ENCODE measurements at places on chromosomes 3 and 15. TPM values are rescaled to one million over a fixed set of nuclear protein-coding genes. Genes with fewer than 3 reads are reported as not detected.

GRCh38 chr3:125428216-125428830 lies 53.2 kb upstream of the ZNF148 start:
- no peak for DNase-seq

DNA sequence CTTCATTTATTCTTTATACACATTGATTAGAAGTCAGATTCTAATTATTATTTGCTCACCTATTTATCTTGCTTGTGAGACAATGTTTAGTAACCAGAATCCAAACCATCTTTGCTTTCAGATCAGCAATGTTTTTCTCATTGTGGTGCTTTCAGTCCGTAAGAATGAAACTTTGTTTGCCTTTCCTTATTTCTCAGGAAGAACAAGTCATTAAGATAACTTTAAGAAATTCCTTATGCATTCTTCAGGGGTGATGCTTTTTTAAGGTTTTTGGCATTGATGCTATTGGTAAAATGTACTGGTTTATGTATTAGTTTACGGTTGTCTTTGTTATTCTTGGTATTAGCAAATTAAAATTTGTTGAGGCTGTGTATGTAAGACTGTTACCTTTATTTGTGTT lies 120.8 kb upstream of the POU1F1 start:
- DNase-seq: no peak

DNA sequence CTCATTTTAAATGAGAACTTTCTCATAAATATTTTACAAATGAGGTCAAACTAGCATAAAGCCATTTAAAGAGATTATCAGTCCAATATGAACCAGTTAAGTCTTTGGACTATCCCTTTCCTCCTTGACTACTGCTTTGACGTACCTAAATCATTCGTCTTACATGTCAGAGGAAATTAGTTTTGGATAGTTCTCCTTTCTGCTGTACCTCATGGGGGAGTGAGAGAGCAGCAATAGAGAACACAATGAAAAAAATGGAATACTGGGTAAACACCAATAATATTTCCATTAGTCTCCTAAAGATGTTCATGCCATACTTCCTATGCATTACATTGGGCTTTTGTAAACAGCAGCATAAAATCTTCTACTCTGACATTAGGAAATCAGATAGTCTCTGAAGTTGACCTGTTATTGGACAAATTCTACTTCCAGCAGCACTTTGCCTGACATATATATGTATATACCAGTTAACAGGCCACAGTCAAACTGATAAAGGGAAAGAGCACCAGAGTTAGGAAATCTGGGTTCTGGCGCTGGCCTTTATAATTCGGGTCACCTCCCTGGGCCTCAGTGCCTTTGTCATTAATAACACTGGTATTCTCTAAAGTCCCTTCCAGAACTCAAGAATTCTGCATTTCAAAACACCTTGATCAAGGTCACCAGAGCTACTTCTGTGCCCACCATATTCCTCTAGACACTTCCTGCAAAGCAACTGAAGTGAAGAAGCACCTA lies 26.8 kb downstream of the TIMMDC1 start:
- no peak for DNase-seq

TMEM207 gene
- total RNA-seq: not detected

NR2E3 gene
- not detected for total RNA-seq

Measured in endothelial cell (in vitro differentiated cells).